ENCODE measurements at places on chromosomes 6 and 20.
A peak's percentile ranks its signal among the peaks of the same experiment; 100 is the strongest.

GRCh38 chr6:44067173-44068139 is 59.8 kb downstream of the MRPL14 start:
- no peak for DNase-seq

DNA sequence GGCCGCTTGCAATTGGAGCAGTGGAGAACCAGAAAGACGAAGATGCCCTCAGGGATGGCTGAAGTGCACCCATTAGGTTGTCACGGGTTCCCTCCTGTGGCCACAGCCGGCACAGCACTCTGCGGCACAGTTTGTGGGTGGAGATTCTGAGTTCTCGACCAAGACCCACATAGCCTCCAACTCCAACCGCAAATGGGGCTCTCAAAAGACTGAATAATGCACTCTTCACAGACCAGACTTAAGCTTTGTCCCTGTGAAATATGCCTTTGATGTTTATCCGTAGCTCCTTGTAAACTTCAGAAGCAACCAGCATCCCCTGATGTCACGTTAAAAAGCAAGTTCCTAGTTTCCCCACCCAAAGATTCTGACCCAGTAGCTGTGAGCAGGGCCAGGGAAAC is 934 bp upstream of the CST9 start:
- peak; percentile 61 for DNase-seq

DNA sequence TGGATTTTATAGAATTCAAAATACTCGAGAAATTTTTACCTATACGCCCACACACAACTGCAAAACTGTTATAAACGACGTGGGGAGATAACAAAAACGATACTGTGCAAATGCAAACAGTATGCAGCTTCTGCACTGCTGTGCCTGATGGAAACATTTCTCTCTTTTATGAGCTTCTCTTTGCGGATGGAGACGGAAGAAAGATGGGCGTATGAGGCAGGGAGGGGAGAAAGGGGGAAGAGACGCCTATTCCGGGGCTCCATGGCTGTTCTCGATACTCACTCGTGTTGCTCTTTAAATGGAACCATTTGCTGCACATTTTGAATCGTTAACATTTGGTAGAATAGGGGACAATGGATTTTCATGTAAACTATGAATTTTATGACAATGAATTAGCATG is 69.1 kb upstream of the EXOC2 start:
- DNase-seq, result no peak

DNA sequence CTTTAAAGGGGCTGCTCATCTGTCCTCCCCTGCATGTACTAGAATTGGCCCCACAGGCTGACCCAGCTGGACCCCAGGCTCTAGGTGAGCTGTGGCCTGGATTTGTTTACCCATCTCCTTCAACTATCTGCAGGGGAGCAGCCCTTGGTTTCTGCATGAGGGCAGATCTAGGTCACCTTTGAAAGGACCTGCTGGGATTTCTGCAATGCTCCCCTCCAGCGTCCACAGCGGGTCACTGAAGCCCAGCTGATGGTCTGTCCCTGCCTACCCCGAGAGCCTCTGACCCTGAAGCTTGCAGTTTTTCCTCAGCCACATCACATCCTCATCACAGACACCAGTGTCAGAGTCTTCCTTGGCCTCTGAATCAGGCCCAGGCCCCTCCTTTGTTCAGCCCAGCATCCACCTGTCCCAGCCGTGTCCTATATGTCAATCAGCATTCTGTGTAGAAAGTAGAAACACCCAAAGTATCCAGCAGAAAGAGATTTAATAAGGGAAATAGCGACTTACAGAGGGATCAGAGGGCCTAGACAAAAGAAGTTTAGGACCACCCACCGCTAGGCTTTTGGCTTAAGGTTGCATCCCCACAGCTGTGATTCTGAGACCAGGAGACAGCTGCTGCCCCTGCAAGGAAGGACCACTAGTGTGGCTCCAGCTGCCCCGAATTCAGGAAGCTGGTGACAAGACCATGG is 243.1 kb downstream of the LRFN2 start:
- DNase-seq, result no peak

DNA sequence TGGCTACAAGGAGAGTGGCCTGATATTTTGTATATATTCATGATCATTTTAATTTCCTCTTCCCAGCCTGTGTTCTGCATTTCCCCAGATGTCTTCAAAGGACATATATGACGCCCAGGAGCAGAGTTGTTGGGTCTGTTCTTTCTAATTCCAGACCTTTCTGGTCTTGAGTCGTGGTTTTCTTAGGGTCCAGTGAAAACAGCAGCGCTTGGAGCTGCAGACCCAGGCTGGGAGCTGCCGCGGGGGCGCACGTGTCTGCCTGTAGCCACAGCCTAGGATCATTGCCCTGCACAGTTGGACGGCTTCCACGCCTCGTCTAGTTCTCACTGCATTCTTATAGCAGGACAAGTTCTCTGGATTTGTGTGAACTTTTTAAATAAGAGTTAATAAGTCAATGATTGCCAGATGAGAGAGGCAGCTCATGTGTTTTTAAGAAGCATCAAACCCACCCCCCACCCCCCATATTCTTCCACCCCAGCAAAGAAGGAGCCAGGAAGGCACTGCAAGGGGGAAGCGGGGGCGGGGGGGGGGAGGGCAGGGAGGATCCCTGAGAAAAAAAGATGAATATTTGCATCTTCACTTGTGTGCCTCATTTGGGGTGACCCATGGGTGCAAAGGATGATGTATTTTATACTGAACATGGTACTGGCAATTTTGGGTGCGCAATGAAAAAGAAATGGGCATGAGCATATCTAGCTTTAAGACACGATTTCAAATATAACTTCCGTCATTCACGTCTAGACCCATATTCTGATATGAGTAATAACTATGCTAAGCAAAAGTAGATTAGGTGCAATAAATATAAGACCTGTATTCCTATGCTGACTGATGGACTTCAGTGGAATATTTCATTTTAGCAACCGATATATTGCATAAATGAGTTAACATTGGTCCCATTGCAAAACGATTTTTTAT is 160.0 kb downstream of the TBXT start:
- no peak for DNase-seq

GRCh38 chr6:148413321-148414091 is 70.9 kb downstream of the SASH1 start:
- no peak for DNase-seq

GRCh38 chr6:48075181-48075580 is 35.8 kb downstream of the PTCHD4 start:
- no peak for DNase-seq

DNA sequence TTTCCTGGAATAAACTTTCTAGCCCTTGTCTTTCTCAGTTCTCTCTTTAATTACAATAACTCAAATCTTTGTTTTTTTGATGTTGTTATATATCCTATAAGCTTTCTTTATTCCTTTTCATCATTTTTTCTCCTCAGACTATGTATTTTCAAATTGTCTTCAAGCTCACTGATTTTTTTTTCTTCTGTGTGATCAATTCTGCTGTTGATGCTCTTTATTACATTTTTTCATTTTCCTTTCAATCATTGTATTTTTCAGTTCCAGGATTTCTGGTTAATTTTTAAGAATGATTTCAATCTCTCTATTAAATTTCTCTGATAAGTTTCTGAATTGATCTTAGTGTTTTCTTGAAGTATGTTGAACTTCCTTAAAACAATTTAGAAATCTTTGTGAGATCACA is 209.7 kb downstream of the TBC1D32 start:
- no peak for DNase-seq

- DNase-seq, result no peak
Observed at GRCh38 chr20:54347166-54347833, 128.1 kb upstream of the DOK5 start.

GRCh38 chr6:125246566-125246965 is 55.2 kb downstream of the HDDC2 start:
- DNase-seq, result no peak

DNA sequence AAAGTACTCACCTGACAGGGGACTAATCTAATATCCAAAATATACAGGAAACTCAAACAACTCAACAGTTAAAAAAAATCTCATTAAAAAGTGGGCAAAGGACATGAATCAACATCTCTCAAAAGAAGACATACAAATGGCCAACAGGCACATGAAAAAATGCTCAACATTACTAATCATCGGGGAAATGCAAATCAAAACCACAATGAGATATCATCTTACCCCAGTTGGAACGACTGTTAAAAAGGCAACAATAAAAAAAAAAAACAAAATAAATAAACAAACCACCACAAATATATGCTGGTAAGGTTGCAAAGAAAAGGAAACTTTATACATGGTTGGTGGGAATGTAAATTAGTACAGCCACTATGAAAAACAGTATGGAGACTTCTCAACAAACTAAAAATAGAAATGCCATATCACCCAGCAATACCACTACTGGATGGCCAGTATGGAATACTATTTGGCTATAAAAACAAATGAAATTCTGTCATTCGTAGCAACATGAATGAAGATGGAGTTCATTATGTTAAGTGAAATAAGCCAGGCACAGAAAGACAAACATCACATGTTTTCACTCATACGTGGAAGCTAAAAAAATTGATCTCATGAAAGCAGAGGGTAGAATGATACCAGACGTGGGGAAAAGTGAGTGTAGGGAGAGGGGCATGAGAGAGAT is 6.6 kb downstream of the SIRPB2 start:
- no peak for DNase-seq

GRCh38 chr20:32574296-32575226 is 10.6 kb downstream of the NOL4L start:
- DNase-seq, result peak; percentile 39

DNA sequence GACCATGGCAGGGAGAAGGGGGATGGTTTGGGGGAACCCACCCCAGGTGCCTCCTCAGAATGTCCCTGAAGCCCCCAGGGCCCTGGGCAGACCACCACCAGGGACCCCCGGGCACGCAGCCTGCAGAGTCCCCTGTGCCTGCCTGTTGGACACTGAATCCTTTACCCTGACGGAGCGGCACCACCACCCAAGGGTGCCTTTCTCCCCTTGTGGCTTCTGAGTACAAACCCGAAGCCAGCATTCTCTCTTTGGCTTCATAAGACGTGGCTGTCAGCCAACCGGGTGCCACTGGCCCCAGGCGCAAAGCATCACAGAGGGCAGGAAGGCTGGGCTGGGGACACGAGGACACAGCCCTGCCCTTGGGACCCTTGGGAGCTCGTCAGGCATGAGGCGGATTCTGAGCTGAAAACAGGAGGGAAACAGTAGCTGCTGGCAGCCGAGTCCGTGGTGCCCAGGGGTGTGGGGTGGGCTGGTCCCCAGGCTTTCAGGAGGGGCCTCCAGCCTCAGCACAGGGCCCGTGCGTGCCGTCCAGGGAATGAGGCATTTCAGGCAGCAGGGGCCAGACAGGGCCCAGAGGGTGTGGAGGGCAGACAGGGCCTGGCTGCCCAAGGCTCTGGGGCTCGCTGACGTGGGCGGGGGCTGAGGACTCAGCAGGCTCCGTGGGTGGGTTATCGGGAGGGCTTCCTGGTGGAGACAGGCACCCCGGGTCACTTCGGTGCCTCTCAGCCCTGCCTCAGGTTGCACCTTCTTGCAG is 3.5 kb downstream of the COL9A3 start:
- DNase-seq, result no peak

DNA sequence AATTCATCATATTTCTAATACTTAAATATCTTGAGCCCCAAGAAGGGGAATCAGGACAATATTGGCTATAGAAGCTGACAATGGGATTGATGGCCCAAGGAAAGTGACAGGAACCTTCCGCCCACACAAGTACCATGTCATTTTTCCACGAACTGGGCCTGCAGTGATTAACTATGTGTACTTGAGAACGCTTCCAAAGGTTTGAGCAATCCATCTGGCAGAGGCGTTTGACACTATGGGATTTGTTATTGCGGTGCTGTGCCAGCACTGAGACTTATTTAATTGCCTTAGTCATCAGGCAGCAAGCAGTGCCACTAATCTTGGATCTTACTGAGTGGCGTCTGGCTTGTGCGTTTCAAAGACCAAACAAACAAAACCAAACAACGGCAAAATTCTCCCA is 135.6 kb upstream of the UST start:
- no peak for DNase-seq

GRCh38 chr20:44324343-44324742 is 12.5 kb upstream of the R3HDML start:
- DNase-seq, result no peak

DNA sequence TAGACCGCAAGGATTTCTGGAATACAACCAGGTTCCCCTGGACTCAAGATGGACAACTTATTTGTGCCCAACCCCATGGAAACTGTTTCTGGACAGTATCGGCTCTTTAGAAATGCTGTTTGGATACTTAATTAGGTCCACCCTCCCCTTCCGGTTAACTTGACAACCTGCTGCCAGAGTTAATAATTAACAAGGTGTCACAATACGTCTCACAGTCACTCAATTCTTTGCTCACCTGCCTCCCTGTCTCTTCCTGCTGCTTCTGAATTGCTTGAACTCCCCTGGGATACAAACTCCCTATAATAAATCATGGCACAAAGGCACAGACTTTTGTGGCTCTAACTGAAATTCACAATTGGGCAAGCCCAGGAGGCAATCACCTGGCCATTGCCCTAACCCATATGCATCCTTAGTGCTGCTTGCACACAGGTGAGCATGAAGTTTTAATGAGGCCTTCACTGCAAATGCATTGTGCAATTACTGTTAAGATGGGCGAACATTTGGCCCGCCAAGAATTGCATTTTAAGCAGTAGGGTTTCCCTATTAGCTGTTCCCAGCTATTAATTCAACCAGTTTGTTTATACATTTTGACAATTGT is 504.4 kb upstream of the NOX3 start:
- DNase-seq, result no peak

GRCh38 chr6:50720623-50721022 is 7.3 kb downstream of the TFAP2D start:
- no peak for DNase-seq

- DNase-seq, result no peak
Observed at GRCh38 chr6:38974389-38975151, 74.0 kb upstream of the GLP1R start.

GRCh38 chr20:43736588-43737158 is 9.9 kb upstream of the GTSF1L start:
- DNase-seq, result peak; percentile 35

DNA sequence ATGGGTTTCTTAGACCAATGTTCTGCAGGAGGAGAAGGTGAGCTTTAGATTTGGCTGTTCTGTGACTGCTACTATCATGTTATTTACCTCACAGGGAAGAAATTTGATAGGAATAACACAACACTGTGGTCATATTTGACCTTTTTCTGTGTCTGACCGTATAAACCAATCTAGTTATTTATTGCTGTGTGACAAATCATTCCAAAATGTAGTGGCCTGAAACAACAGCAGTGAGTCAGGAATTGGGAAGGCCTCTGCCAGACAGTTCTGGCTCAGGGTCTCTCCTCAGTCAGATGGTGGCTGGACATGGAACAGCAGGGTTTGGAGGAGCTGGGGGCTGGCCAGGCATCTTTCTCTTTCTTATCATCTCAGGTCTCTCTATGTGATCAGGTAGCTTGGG is 33.0 kb downstream of the RIPOR2 start:
- DNase-seq, result no peak

Data from CD4-positive, alpha-beta T cell treated with Interferon alpha-2 for 1 hour (primary cell).